Neural crest cell (in vitro differentiated cells): ENCODE measurements at places on chromosomes 5 and 9. TPM values are rescaled to one million over a fixed set of nuclear protein-coding genes. Genes with fewer than 3 reads are reported as not detected.

DNA sequence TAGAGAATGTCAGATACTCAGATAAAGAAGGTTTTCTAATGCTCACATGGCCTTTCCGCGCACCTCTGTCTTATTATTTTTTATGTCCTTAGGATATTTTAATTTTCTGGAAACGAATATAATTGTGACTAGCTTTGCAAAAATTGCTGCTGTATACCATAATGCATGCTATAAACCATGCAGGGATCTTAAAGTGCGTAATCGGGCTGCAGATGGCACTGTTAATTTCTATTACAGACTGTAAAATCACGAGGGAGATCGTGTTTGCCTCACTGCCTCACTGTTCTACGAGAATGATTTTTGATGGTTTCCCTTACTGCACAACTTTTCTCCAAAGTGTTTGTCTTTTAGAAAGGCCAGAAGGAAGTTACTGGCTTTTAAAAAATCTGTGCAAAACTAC is 356.1 kb downstream of the TUSC1 start:
- no peak for DNase-seq

GRCh38 chr9:133043449-133044035 is 12.7 kb downstream of the GTF3C5 start:
- no peak for DNase-seq

DNA sequence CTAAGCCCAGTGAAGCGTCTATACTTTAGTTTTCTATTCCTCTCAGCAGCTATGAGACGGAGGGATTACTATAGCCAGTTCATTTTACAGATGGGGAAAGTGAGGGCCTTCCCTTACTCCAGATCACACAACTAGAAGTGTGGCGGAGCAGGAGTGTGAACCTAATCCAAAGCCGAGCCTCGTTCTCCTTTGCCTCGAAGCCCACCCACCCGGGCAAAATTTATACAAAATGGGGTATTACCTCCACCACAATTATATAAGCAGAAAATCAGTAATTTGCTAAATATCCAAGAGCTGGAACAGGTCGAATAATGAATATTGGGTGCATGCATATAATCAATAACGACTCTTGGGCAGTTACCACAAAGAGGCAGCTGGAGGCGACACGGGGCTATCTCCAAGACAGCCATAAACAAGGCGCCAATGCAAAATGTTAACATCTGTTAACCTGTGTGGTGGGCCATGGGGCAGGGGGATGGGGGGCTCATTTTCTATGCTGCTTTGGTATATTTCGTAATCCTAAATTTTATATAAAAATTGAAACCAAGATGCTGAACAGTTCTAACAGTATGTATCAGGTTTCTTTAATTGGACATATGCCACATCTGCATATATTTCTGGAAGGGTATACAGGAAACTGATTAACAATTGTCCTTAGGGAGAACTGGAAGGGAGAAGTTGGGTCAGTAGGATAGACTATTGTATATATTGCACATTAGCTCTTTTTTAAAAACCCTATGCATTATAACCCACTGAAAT is 1.2 kb upstream of the RNF44 start:
- no peak for DNase-seq

DNA sequence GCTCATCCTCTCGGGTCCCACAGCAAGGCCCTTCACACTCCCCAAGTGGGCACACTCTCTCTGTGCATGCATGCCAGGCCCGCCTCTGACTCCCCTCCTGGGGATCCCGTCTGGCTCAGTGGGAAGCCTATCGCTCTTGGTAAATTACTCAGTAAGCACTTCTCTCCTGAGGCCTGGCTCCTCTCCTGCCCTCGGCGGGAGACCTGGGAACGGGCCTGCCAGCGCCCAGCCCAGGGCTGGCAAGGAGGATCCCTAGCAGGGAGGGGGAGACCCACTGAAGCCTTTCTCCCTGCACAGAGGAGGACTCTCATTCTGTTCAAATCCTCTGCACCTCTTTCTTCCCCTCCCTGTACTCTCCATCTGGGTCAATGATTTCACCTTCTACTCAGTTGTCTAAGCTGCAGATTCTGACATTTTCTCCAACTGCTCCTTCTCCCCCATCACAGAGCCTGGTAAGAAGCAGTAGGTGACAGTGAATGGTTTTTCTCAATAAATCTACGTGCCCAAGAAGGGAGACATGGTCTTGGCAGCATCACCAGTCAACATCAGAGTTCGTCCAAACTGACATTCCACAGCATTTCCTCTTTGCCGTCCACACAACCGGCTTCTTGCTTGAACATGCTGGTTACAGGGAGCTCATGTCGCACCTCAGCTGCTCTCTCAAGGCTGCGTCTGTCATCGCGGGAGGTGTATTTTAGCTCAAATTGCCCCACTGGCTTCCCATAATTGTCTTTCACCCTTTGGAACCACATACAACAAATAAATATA is 81.9 kb downstream of the GPR21 start:
- DNase-seq: no peak

- no peak for DNase-seq
Measured at GRCh38 chr5:39049315-39049714, 24.9 kb downstream of the RICTOR start.

DNA sequence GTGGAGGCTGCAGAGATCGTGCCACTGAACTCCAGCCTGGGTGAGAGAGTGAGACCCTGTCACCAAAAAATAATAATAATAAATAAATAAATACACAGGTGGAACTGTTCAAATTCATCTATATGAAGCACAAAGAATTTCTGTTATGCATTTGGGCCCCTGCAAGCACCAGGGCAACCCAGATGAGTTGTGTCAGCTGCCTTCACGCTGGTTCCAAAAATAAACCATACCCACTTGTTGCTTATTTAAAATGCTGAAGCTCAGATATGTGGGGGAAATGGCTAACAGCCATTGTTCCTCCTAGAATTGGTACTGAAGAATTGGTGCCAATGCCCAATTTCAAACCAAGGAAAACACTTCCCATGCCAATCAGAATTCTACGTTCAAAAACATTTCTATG is 10.5 kb upstream of the C5orf15 start:
- no peak for DNase-seq

GRCh38 chr9:5518937-5519319 is 8.6 kb downstream of the PDCD1LG2 start:
- DNase-seq: no peak

- DNase-seq: no peak
Measured at GRCh38 chr5:143652108-143652700, 159.8 kb upstream of the HMHB1 start.

The GFRA3 gene
- 8.5 and 9.7 TPM in 2 replicates for total RNA-seq

DNA sequence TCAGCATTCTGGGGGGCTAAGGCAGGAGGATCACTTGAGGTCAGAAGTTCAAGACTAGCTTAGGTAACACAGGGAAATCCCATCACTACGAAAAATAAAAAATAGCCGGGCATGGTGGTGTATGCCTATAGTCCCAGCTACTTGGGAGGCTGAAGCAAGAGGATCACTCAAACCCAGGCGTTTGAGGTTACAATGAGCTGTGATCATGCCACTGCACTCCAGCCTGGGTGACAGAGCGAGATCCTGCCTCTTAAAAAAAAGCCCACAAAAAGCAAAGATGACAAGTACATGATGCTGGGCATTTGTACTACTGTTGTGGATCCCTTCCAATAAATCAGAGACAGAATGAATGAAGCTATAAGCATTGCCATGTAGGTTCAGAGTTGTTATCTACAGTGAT is 320.1 kb upstream of the PANK3 start:
- DNase-seq: no peak

The CARD9 gene
- 1.3 and 1.4 TPM in 2 replicates for total RNA-seq

DNA sequence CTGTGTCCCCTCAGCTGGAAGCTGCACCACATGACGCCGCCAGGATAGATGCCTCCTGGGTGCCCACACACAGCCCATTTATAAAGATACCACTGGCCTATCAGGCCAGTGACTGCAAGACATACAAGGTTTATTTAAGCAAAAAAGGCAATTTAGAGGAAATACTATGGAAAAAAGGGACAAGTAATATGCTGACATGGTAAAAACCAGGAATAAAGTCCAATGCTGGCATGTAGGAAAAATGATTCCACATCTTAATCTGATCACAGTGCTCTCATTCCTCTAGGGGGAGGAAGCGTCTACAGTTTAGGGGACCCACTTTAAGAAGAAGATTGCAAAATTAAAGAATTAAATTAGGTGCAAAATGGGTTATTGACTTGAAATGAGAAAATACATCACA is 80.1 kb downstream of the ZNF354C start:
- no peak for DNase-seq

- DNase-seq: no peak
Measured at GRCh38 chr9:107177857-107178256, 105.2 kb upstream of the RAD23B start.

DNA sequence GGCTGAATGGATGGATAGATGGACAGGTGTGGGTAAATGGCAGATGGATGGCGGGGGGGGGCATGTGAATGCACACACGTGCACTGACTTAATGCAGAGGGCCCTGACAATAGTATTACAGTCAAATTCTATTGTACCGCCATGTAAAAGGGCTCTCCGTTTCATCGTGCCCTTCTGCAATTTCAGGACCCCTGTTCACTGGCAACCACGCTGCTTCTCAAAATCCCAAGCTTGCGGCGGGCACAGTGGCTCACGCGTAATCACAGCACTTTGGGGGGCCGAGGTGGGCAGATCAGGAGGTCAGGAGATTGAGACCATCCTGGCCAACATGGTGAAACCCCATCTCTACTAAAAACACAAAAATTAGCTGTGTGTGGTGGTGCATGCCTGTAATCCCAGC is 211.4 kb downstream of the BNC2 start:
- no peak for DNase-seq

DNA sequence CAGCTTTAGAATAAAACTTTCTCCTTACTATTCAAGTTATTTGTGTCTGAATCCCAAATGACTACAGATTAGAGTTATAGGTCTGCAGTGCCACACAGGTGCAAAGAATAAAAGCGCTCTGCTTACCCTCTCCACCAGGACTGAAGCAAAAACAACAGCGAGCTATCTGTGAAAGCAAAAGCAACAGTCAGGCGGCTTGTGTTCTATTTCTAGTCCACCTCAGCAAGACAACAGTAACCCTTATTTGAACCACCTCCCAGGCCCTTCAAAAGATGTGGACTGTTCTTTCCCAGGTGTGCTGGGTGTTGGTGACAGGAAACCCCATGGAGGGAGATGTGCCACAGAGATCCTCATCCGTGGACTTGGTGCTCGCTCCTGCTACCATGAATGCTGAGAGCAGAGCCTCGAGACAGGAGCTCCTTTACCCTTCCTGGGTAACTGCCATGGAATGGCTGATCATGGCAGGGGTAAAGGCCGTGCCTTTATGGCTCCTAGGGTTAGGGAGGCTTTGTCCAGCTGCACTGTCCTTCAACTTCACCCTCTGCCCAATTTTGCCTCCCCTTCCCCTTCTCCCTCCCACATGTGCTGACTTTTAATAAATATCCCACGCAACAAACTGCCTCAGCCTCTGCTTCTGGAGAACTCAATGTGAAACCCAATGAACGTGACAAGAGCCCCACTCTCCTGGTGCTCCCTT is 108.6 kb downstream of the SERINC5 start:
- no peak for DNase-seq

- DNase-seq: no peak
Measured at GRCh38 chr5:169295306-169295705, 5.6 kb downstream of the SLIT3 start.

GRCh38 chr5:126826619-126827215 is 49.8 kb downstream of the LMNB1 start:
- no peak for DNase-seq

DNA sequence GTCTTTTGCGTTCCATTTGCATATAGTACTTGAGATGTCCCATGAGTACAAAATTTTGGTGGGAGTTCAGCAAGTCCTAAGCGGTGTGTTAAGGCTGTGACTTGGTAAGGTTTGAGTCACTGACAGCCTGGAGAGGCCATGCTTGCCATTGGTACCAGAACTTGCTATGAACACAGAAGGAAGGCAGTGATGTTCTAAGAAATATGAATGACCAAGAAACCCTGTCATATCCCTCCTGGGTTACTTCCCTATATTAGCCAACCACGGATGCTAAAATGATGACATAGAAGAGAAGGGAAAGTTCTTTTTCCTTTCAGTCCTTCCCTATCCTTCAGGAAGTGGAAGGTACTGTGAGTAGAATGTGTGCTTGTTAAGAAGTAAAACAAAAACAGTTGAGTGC is 136.7 kb downstream of the GCNT1 start:
- DNase-seq: no peak

DNA sequence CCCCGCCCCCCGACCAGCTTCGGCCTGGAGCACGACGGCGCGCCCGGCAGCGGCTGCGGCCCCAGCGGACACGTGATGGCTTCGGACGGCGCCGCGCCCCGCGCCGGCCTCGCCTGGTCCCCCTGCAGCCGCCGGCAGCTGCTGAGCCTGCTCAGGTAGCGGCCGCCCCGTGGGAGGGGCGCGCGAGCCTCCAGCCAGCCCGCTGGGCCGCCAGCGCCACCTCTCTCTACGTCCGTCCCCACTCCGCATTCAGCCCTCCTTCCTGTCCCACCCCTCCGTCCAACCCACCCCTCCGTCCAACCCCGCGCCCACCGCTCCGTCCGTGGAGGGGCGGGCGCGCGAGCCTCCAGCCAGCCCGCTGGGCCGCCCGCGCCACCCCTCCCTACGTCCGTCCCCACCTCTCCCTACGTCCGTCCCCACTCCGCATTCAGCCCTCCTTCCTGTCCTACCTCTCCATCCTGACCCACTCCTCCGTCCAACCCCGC is 6.5 kb downstream of the ADAMTS13 start:
- DNase-seq: no peak

The FOXD4L6 gene
- 0.30 and 0.48 TPM in 2 replicates for total RNA-seq

DNA sequence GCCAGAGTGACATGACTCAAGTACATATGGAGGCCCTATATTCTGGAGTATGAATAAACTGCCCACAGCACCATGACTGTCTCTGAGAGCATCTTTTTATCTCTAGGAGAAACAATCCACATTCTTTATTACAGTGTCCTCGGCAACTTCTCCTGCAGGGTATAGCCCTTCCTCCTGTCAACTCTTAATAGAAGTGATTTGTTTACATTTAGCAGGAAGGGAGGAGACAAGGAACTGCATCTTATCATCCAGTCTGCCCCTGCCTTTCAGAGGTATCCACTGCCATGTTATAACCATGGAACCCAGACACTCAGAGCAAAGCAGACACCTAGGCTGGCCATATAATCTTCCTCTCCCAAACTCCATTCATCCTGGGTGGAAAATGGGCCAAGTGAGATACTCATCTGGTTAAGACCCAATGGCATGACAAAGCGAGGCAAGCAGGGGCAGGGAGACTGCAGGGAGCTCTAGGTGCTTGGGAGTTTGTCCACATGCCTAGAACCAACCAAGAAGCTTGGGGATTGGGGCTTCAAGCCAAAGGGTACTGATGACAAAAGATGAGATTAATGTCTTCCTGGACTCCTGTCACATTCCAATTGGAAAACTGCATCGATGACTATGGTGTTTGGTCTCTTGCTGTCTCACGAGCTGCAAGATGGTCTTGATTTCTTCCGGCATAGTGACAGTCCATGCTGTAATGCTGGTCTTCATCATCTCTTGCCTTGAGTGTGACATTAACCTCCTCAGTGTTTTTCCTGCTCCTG is 620.5 kb upstream of the KLF4 start:
- DNase-seq: no peak

The PCDHB6 gene
- total RNA-seq: 0.64 and 0.70 TPM in 2 replicates

The NUTM2G gene
- total RNA-seq: not detected in 2 replicates

DNA sequence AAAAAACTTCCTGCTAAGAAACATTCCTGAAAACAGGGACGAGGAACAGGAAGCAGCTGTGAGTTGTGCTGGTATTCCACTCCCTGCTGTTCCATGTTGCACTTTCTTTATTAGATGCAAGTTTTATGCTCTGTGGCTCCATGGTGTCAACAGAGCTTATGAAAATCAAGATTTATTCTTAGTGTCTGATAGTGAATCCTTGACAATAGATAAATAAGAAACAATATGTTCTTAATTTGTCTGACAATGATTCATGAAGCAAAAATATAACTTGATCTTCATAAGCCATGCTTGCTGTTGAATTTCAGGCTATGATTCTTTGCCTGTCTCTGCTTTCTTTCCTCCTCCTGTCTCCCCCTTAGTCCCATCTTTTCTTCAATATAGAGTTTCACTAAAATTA is 119.6 kb downstream of the DROSHA start:
- no peak for DNase-seq

The LCN10 gene
- total RNA-seq: not detected in 2 replicates
